Activated CD4-positive, CD25-positive, alpha-beta regulatory T cell treated with anti-CD3 and anti-CD28 coated beads, Interleukin-2, amount 50 U/mL, for 24 hours (primary cell): ENCODE measurements at places on chromosomes 2 and 18.
A peak's percentile ranks its signal among the peaks of the same experiment; 100 is the strongest.

DNA sequence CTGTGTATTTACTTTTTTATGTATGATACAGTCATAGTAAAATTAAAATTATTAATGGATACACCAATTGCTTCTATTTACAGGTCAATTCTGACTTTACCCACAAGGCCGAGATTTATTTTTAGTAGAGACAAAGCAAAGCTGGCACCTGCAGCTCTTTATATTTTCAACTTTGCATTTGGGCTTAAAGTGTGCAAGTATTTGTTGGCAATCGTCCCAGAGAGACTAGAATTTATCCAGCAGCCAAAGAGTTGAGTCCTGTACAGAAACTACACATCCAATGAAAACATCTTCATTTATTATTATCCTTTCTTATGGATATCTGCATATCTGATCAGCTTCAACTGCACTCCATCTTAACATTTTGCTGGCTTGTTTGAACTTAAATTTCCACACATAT, 485.6 kb downstream of the SOX11 start:
- no peak for ATAC-seq

GRCh38 chr2:228657807-228658402, 476.4 kb upstream of the SPHKAP start:
- no peak for ATAC-seq

DNA sequence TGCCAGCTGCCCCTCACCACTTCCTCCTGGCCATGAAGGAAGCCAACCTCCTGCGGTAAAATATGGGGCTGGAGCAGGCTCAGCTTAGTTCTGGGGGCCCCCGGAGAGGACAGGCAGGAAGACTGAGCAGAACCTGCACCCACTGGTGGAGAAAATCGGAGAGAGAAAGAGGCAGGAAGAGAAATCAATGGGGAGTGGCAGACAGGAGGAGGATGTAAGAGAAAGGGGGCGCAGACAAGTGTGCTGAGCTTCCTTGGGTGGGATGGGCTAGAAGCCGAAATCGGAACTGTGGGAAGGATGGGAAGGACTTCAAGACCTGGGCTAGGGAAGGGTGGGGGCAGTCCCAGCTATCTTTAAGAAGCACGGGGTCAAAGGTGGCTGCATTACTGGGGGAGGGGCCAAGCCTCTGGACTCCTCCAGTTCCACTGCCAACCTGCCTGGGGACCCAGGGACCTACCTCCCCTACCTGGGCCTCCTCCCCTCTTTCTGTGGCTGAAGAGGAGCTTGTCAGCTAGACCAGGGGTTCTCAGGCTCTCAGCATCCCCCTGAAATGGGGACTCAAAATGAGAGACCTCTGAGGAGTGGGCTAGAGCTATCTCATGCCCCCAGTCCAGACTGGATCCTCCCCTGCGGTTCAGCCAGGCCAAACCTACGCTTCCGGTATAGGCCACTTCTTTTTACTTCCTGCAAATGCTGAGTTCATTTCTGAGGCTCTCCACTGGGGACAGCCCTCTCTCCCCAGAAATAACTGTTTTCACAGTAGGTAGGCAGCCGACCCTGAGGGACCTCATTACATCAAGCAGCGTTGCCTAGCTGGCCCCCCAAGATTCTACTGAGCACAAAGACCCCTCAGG, 33.6 kb upstream of the B3GNT7 start:
- peak; percentile 51 for ATAC-seq

DNA sequence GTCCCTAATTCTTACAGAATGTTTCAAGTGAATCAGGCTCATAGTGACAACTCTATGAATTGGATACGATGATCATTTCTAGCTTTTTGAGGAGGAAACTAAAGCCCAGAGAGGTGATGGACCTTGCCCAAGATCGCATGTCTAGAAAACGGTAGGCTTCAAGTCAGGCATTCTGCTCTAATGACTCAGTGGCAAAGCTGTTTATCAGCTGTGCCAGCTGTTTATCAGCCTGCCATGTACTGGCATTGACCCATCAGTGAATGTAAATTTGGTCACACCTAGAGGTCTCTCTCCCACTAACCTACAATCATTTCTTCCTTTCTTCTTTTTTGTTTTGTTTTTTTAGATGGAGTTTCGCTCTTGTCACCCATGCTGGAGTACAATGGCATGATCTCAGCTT, 6.1 kb upstream of the DAW1 start:
- no peak for ATAC-seq

DNA sequence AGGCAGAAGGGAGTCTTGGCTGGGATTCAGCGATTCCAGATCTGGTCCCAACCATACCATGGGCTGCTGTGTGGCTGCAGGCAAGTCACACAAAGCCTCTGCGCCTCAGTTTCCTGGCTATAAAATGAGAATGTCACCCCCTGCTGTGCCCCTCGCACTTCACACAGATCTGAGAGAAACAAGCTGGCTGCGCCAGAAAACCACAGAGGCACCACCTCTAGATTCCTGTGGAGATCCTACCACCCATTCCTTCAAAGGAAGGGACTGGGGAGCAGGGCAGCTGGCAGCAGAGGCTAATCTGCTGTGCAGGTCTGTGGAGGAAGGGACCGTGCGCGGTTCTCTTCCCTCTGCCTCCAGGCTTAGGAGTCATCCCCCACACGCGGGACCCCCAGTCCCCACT, 19.8 kb downstream of the NEURL3 start:
- no peak for ATAC-seq

DNA sequence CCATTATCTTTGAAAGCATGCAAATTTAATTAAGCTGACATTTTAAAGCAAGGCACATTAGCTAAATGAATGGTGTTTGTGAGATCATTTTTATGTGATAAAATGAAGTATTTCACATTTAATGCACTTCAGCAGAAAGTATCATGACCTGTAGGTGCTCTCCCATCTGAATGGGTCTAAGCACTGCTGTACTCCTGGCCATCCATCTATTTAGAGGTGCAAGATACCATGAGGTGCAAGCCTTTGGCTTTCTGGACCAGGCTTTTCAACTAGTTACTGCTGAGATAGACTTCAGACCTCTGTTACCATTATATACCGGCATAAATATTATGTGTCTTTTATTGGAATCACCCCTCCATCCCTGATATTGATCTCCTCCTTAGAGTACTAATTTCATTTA, 15.6 kb upstream of the LIPG start:
- ATAC-seq = no peak

DNA sequence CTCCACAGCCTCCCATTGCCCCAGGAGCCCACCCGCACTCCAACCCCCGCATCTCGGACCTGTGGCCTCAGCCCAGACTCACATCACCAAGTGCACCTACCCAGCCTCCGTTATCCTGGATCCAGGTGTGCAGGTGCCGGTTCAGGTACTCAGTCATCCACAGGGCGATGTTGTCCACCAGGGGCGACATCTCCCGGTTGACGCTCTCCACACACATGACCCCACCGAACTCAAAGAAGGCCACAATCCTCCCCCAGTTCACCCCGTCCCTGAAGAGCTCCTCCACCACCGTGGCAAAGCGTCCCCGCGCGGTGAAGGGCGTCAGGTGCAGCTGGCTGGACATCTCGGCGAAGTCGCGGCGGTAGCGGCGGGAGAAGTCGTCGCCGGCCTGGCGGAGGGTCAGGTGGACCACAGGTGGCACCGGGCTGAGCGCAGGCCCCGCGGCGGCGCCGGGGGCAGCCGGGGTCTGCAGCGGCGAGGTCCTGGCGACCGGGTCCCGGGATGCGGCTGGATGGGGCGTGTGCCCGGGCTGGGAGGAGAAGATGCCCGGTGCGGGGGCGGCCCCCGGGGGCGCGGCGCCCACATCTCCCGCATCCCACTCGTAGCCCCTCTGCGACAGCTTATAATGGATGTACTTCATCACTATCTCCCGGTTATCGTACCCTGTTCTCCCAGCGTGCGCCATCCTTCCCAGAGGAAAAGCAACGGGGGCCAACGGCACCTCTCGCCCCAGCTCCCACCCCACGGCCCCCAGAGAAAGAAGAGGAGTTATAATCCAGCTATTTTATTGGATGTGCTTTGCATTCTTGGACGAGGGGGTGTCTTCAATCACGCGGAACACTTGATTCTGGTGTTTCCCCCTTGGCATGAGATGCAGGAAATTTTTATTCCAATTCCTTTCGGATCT, 1.3 kb downstream of the BCL2 start:
- ATAC-seq = peak; percentile 61

DNA sequence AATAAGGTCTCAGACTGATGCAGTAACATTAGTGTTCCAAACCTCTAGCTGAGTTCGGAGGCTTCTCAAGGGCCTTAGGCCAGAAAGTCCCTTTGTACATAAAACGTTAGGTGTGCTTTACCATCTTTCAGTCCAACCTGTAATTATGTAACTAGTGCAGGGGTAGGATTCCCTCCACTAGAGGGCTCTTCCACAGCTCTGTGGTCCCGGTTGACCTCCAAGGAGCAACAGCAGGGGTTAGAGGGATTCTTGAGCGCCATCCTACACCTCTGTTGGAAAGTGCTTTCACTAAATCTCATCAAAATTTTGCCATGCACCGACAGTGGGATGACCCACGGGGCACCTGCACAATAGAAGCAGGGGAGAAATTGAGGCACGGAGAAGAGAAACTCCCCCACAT, 155.8 kb upstream of the LRP1B start:
- no peak for ATAC-seq

DNA sequence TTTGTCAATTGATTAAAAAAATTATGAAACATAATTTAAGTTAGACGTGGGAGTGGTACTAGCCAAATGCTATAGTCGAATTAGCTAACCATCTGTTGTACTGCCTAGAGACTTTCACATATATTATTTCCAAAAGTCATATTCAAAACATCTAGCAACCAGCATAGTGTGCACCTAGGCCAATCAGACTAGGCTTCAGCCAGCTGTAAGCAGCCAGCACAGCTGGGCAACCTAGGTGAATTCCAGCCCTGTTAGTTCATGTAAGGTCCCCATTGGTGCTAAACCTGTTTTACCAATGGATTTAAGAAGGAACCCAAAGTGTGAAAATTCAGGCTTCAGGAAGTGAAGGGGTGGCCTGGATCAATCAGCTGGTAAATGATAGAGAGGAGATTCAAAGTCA, 144.3 kb downstream of the BCL2 start:
- peak; percentile 46 for ATAC-seq

- ATAC-seq = no peak
These were observed 2.7 kb upstream of the TNS1 start for GRCh38 chr2:218005486-218005885.

DNA sequence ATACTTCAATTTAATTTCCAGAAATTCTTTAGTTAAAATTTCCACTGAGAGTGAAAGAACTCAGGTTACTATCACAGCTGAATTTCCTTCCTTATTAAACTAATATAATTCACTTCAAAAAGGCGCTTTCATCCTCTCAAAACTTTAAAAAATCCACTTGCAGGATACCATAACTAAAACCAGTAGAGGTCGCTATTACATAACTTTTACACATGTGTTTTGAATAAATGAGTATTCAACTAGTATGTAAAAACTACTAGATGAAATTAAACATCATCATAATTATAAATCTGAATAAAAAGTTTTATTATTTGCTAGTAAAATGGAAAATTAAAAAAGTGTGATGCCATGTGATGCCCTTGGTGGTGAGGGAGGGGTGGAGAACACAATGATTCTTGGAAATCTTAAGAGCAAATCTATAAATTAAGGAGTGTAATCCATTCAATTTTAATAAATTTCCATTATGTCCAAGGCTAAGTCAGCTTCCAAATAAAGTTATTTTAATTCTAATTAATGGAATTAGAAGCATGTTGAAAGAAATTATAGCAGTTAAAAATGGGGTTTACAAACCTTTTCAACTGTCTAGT, 61.4 kb downstream of the SOS1 start:
- ATAC-seq = no peak

DNA sequence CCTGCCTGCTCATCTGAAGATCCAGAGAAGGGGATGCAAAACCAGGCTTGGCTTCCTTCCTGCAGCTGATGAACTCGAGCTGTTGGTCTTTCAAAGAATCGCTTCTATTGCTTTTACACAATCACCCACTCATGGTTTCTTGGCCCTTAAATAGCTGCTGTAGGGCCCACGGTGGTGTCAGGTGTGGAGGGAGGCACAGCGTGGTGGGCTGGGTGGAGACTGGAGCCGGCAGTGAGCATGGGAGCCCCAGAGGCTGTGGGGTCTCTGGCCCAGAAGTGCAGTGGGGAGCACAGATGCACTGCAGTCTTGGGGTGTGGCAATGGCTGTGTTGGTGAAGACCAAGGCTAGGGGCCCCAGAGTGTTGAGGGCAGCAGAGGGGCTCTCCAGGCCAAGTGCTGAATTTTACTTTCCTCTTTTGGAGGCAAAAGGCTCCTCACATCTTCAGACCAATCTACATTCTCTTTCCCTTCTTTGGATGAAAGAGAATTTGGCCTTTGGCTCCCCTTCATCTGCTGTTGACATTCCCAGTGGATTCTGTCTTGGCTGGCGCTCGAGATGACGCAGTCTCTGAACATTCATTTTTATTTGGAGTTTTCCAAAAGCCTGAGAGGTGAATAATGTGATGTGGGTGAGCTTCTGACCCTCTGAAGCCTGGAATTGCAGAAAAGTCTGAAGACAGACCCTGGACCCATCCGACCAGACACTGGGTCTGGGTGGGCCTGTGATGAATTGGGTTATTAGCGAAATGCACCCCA, 70.1 kb upstream of the ASB18 start:
- ATAC-seq = no peak

DNA sequence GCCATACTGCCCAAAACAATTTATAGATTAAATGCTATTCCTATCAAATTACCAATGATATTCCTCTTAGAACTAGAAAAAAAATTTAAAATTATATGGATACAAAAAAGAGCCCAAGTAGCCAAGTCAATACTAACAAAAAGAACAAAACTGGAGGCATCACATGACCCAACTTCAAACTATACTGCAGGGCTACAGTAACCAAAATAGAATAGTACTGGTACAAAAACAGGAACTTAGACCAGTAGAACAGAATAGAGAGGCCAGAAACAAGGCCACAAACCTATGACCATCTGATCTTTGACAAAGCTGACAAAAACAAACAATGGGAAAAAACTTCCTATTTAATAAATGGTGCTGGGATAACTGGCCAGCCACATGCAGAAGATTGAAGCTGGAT, 86.1 kb upstream of the KYNU start:
- ATAC-seq = no peak

- no peak for ATAC-seq
These were observed 118.3 kb upstream of the NEDD4L start for GRCh38 chr18:57925706-57926105.

DNA sequence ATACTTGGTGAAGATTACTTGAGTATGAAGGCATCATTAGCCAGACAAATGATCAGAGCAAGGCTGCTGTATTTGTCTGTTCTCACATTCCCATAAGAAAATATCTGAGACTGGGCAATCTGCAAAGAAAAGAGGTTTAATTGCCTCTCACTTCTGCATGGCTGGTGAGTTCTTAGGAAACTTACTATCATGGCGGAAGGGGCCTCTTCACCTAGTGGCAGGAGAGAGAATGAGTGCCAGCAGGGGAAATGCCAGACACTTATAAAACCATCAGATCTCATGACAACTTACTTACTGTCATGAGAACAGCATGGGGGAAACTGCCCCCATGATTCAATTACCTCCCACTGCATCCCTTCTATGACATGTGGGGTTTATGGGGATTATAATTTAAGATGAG, 452.3 kb downstream of the GALR1 start:
- no peak for ATAC-seq

DNA sequence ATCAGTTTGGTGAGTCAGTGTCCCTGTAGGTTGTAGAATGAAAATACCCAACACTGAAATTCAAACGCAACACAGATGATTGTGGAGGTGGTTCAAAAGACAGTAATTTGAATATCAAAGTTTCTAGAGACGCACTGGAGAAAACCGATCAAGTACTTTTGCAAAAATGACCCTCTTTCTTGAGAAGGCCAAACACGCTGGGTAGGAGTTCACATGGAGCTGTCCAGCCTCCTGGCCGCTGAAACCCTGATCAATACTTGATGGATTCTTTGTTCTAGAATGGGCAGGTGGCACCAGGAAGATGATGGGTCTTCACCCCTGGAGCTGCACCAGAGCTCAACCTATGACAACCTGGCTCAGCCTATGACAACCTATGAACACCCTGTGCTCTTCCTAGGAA, 39.7 kb upstream of the UBE2F start:
- ATAC-seq = no peak
